ENCODE measurements at places on chromosomes 3 and 15. TPM values are rescaled to one million over a fixed set of nuclear protein-coding genes. Genes with fewer than 3 reads are reported as not detected.

Gene CSPG4
- total RNA-seq, result not detected

Gene IL17RC
- total RNA-seq, result 0.21 TPM

Gene SEMA5B
- total RNA-seq, result not detected

DNA sequence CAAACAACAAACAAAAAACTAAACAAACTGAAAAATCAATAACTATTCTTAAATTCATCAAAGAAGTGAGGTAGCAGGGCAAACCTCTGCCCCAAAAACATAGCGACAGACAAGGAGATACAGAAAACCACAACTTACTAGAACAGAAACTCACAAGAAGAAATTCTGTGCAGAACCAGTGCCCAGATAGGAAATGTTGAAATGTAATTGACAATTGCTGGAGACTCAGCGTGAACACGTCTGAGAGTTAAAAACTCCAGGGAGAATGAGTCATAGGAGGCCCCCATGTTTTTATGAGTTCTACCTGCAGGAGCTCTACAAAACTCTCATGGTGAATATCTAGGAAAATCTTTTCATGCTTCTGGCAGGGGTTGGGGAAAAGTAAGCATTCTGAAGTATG lies 95.5 kb upstream of the SETMAR start:
- DNase-seq, result no peak

DNA sequence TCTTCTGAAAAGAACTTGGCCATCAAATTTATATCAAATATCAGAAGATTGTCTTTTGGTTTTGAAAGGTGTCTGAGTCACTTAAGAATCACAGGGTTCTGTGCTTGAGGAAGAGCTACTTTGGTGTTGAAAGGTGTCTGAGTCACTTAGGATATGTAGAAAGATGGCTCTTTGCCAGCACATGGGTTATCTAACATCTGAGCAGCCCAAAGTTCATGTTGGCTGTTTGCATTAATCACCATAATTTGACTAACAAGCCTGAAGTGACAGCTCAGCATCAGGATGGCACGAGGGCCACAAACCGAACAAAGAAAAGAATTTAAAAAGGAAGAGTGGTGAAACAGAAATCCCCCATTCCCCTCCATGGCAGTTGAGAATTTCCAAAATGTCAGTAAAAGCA lies 190.5 kb upstream of the CMC1 start:
- peak; percentile 68 for DNase-seq

DNA sequence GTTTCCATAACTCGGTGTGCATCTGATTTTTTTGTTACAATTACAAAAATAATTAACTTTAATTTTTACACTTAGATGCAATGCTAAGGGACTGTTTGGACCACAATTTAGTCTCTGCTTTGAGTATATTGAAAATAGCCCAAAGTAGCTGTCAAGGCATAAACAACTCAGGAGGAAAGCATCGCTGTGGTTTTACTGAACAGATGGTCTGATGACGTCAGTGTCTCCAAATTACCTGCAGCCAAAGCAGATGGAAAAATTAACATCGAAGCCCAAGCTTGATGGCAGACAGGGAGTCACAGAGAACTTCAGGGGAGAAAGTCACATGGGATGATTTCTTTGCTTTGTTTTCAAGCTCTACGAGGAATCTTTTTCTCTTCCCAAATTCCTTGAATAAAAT lies 83.1 kb upstream of the PLCL2 start:
- DNase-seq, result peak; percentile 27

GRCh38 chr3:172009803-172010202 lies 29.6 kb upstream of the FNDC3B start:
- no peak for DNase-seq
